ENCODE measurements at places on chromosomes 16 and 17.

DNA sequence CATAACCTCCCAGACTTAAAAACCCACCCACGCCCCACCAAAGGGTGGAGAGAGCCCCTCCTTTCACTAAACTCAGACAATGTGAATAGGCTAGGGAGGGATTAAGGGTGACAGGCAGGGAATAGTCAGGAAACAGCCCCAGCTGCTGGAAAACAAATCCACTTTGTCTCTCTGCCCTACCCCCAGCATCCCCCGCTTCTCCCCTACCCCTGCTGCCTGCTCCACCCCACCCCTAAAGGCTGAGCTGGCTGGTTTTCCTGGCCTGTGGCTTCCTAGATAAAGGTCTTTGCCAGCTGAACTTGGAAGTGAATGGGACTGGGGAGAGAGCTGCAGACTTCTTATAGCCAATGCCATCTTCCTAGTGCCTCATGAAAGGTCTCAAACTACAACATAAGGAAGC lies 15.0 kb downstream of the CAVIN1 start:
- DNase-seq = no peak

GRCh38 chr17:75652934-75653549 lies 13.9 kb downstream of the RECQL5 start:
- DNase-seq = no peak

DNA sequence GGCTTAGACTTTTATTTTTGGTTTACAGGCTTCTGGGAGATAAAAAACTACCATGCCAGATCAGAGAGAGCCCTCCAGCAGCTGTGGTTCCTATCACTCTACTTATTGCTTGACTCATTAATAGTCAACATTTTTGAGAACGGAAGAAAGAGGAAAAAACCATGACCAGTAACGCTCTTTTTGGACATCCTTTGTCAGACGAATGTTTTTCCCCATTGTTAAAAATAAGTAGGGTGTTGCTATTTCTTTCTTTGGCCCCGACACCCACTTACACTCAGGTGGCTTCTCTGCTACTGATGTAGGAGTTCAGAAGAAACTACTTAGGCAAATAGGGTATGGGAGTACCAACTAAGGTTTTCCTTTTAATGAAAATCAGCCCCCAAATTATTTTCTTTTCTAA lies 27.5 kb downstream of the TVP23A start:
- no peak for DNase-seq

GRCh38 chr17:39617100-39617445 lies 9.4 kb upstream of the NEUROD2 start:
- DNase-seq = no peak

- DNase-seq = no peak
Measured at GRCh38 chr17:76553178-76553908, 13.5 kb downstream of the PRCD start.

- no peak for DNase-seq
Measured at GRCh38 chr16:12124742-12125141, 148.2 kb downstream of the SNX29 start.

DNA sequence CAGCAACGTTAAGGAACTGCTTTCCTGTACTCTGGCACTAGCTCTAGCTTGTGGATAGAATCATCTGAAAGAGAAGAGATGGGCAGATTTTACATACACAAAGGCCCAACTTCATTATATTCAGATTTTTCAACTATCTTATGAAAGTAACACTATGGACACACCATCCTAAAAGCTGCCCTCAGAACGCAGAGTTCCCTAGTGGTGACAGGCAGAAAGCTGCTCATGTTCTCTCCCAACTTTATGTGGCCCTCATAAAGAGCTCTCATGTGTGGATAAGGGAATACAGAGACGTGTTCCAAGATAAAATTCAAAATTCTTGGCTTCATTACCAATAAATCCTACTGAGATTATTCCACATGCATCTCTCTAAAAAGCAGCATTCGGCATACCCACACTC lies 1.5 kb downstream of the CFAP20 start:
- no peak for DNase-seq

DNA sequence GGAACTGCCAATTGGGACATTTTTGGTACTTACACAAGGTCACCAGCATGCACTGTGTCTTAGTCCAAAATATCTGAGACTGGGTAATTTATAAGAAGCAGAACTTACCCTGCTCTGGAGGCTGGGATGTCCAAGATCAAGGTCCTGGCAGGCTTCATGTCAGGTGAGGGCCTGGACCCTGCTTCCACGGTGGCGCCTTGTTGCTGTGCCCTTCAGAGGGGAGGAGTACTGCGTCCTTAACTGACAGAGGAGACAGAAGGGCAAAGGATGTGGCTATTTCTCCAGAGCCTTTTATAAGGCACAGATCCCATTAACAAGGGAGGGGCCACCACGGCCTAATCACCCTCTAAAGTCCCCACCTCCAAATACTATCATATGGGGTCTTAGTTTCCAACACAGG lies 178.9 kb downstream of the C16orf95 start:
- no peak for DNase-seq

DNA sequence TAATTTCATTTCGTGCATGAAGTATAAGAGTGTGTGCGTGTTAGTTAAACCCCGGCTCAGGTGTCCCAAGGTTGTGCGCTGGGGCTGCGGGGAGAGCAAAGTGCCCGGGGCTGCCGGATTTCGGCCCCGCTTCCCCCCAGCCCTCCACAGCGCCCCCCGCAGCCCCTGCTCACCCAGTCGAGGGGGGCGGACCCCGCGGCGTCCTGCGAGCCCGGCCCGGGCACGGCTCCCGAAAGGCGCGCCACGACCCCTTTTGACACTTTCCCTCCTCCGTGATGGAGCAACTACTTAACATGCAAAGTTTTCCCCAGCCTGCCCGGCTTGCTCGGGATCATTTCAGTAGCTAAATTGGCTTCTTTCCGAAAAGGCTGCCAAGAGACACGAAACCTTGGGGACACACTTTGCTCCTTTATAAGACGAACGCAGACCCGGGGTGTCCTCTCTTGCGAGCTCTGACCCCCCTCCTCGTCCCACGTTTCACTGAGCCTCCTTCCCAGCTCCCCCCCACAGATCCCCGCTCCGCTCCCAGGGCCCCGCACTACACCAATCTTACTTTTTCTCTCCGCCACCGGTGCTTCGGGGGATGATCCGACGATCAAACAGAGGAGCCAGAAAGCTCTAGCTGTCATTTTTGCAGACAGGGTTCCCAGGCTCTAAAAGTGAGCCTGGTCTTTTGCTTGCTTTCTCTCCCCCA lies 552 bp downstream of the C17orf58 start:
- DNase-seq = no peak

- no peak for DNase-seq
Measured at GRCh38 chr17:33375783-33376182, 82.7 kb upstream of the ASIC2 start.

- DNase-seq = no peak
Measured at GRCh38 chr17:37828651-37829124, 83.8 kb upstream of the HNF1B start.

GRCh38 chr16:67241008-67241900 lies 6.0 kb downstream of the FHOD1 start:
- no peak for DNase-seq

DNA sequence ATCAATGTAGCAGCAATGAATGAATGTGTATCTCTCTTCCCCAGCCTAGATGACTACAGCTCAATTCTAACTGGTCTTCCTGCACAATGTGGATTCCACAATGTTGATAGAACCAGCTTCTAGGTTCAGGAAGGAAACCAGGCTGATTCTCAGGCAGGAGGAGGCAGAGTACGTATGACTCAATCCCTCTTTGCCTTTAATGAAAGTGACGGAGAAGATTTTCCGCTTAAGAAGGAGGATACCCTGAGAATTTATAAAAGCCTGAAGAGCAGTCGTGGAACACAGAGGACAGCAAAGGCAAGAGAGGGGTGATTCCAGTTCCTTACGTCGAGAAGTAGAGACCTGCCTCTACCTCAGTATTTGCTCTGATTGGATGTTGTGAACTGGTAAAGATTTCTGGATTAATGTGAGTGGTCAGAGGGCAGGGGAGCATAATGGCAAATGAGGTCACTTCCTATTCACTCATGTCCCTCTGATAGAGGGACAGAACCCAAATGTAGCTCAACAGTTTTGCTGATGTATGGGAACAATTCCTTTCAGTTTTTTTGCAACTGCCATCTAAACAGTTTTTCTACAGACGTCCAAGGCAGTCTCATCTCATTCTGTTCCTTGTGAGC lies 15.0 kb upstream of the SLC16A11 start:
- no peak for DNase-seq

DNA sequence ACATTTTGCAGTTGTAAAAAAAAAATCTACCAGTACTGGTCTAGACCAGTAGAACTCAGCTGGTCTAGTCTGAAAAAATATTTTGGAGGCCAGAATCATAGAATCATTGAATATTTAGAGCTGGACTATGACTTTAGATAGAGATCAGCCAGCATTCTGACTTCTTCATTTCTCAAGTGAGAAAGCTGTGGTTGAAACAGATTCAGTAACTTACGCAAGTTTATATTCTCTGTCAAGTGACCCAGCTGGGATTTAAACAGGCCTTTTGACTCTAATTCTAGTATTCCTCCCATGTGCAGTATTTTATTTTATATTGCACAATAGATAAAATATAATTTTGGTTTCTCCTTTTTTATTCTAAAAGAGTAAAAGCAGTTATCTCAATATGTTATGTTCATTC lies 4.9 kb downstream of the TNRC6A start:
- DNase-seq = no peak

- no peak for DNase-seq
Measured at GRCh38 chr16:50539822-50540710, 8.1 kb upstream of the NKD1 start.

DNA sequence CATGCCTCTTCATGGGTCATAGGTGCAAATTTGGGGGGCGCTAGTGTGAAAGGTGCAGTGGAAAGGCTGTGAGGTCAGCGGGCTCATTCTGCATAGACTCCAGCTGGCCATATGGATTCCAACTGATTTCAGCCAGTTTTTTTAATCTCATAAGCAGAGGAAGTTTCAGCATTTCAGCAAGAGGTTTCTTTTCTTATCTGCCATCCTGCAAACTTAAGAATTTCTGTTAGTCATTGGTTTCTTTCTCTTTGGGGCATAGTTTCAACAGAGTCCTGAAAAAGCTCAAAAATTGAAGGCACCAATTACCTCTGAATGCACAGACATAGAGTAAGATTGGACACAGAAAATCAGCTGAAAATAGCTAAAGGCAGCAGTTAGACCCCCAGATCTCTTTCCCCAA lies 16.2 kb upstream of the ALOX15 start:
- no peak for DNase-seq

DNA sequence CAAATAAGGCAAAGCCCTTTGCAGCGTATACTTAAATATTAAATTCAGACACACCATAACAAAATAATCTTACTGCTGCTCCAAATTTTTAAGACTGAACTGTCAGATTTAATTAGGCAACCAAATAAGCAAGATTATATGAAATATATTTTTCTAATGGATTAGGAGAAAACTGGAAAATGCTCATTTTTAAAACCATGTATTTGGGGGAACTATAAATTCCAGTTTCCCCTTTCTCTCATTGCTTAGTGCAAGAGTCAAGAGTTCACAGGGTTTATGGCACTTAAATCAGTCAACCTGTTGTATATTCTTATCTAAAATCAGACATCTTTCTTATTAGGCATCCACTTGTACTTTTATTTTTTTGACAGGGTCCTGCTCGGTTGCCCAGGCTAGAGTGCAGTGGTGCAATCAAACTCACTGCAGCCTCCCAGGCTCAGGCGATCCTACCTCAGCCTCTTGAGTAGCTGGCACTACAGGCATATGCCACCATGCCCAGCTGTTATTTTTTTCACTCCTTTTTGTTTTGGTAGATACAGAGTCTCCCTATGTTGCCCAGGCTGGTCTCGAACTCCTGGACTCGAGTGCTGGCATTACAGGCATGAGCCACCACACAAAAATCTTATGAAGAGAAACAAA lies 2.1 kb upstream of the KANSL1 start:
- no peak for DNase-seq

- DNase-seq = no peak
Measured at GRCh38 chr17:41624208-41625101, at the start of gene KRT17. Gene KRT17 (minus strand): TSS chr17:41624575. CDS start chr17:41624509, 66 bp downstream.

DNA sequence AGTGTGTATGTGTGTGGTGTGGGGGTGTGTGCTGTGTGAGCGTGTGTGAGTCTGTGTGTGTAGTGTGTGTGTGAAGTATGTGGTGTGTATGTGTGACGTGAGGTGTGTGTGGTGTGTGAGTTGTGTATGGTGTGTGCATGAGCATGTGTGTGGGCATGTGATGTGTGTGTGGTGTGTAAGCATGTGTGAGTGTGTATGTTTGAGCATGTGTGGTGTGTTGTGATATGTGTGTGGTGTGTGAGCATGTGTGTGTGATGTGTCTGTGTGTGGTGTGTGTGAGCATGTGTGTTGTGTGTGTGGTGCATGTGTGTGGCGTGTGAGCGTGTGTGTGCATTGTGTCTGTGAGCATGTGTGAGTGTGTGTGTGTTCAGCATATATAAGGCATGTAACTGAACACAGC lies 20.9 kb downstream of the MAPT start:
- no peak for DNase-seq

DNA sequence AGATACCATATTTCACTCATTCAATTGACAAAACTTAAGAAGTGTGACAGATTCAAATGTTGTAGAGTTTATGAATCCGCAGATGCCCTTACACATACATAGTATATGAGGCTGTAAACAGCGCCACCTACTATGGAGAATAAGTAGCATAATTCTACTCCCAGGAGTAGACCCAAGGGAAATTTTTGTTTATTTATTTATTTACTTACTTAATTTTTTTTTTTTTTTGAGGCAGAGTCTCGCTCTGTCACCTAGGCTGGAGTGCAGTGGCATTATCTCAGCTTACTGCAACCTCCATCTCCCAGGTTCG lies 35.5 kb downstream of the GAN start:
- DNase-seq = no peak

- no peak for DNase-seq
Measured at GRCh38 chr17:5304636-5305035, 22.6 kb downstream of the RABEP1 start.

DNA sequence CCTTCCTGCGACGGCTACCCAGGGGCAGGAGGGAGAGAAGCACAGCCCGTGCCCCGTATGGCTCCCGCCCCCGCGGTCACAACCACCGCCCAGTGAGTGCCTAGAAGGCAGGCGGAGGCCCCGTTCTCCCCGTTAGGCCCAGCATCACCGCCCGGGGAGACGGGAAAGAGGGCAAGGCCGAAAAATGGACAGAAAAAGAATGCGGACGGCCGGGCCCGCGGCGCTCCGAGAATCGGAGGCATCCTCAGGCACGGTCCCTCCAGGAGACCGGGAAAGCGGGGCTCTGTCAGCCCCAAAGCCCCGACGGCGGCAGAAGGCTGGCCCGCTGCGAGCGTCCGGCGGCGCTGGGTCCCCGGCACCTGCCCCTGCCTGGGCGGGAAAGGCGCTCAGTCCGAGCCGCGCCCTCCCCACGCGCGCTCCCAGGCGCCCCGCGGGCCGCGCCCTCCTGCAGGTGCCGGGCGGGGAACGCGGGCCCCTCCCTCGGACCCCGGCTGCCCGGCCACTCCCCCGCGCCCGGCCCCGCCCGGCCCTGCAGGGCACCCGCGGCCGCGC lies 407 bp downstream of the MCRIP1 start:
- no peak for DNase-seq

- DNase-seq = no peak
Measured at GRCh38 chr17:51533821-51534220, 273.5 kb downstream of the UTP18 start.

- no peak for DNase-seq
Measured at GRCh38 chr17:16923097-16923903, 48.6 kb downstream of the TNFRSF13B start.

GRCh38 chr16:65661558-65661957 lies 539.7 kb upstream of the CDH11 start:
- no peak for DNase-seq

- DNase-seq = no peak
Measured at GRCh38 chr16:82236415-82236814, 66.4 kb upstream of the MPHOSPH6 start.

Measured in right renal pelvis (tissue), 4 donors.